ENCODE measurements at places on chromosomes 1 and 21.

DNA sequence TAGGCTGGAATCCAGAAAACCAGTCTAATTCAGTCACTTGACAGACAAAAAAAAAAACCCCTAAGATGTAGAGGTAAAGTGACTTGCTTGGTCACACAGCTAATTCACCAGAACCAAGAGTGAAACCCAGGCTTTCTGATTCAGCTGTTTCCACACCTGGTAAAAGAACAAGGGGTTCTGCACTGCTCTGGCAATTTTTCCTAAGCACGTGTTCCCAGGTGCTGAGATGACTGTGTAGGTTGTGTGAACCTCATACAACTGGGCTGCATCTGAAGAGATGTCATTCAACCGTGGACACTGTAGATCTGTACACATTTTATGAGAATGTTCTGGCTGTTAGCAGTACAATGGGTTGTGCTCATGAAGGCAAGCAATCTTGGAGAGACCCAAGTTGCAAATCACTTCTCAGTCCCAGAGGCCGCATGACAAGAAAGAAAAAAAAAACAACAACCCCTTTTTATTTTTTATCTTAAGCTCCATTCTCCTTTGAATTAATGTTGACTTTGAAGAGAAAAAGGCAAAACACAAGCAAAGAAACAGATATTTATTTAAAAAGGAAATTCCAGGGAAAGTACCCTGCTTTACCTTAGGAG, 95.4 kb downstream of the INTS7 start:
- DNase-seq = no peak

- DNase-seq = peak; percentile 98
Observed at GRCh38 chr1:153958111-153958960, at the start of gene CRTC2. CRTC2 (minus strand) TSS chr1:153958612; CDS start chr1:153958497, 115 bp downstream.

GRCh38 chr1:74812180-74812541, 79.2 kb downstream of the TYW3 start:
- no peak for DNase-seq

- DNase-seq = peak; percentile 30
Observed at GRCh38 chr1:59072583-59072947, 224.3 kb upstream of the FGGY start.

- no peak for DNase-seq
Observed at GRCh38 chr1:25711555-25712298, 88.3 kb upstream of the SELENON start.

DNA sequence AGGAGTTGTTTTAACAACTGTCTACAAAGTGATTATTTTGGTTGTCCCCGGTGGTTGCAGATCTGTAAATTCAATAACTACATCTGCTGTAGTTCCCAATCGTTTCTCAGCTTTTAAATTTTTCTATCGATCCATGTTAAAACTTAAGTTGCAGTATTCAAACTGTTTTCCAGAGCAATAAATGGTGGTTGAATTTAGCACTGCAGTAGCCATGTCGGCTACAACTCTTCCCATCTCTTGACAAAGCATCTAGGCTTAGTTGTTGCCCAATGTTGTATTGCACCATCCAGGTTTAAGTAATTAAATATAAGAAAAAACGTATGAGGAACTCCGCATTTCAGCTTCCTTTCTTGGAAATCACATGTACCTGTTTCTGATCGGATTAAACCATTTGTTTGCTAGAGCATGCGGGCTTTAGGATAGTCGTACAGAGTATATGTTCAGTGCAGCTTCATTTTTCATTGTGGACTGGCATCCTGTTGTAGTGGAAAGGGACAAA, 996 bp downstream of the CNIH4 start:
- DNase-seq = no peak

DNA sequence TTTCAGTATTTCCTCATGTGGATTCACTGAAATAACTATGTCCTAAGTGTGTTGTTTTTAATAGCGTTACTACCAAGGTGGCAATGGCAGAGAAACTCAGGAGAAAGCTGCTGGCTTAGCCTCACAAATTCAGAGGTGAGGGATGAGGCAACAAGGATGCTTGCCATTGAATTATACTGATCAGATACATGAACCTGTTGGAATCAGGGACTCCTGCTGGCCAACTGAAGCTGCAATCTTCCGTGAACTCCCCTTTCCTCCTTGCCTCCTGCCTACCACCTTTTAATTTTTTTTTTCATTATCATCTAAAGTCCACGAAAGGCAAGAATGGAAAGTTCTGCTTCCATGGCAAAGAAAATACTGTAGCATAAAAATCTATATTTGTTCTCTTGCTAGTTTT, 254.7 kb downstream of the NFIA start:
- no peak for DNase-seq

DNA sequence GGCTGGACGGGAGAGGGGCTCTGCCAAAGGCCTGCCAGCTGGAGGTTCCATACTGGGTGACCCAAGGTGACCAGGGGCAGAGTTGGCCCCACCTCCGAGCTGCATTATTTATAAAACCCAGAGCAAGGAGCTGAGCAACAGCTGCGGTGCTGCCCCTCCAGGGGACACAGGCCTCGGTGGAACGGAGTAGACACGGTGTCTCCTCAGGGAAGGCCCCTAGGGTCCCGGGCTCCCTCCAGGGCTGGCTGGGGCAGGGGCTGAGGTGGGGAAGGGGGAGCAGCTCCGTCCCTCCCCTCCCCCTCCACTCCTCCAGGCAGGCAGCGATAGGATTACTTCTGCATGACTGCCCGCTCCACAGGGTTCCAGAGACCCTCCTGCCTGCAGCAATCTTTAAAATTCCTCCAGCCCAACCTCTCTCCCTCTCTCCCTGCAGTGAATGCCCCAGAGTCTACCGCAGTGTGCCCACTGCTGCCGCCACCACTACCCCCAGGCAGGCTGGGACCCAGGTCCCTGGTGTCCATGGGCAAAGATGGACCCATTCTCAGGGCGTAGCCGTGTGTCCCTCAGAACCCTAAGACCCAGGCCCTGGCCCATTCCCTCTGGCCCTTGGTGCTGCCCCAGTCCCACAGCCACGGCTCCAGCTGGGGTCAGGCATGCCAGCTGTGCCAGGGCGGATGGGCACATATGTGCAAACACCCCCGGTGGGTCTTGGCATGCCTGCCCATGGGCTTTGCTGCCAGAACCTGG, 10.8 kb downstream of the AHDC1 start:
- no peak for DNase-seq

DNA sequence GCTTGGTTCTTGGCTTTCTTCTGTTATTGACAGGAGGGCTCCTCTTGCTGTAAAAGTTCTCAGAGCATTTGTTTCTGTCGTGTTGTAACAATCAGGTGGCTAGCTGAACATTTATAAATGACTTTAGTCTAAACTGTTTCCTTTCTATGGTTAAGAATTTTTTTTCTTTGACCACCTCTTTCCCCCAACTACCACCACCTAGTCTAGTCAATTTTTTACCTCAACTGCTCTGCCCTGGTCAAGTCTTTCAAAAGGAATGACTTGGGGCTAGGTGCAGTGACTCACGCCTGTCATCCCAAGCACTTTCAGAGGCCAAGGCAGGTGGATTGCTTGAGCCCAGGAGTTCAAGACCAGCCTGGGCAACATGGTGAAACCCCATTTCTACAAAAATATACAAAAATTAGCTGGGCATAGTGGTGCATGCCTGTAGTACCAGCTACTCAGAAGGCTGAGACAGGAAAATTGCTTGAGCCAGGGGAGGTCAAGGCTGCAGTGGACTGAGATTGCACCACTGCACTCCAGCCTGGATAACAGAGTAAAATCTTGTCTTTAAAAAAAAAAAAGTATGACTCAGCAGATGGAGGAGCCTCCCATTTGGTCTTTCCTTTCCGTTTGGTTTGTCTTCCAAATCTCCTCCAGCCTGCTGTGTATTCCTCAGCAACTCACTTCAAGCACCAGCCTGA, 40.7 kb downstream of the MAP3K21 start:
- no peak for DNase-seq

DNA sequence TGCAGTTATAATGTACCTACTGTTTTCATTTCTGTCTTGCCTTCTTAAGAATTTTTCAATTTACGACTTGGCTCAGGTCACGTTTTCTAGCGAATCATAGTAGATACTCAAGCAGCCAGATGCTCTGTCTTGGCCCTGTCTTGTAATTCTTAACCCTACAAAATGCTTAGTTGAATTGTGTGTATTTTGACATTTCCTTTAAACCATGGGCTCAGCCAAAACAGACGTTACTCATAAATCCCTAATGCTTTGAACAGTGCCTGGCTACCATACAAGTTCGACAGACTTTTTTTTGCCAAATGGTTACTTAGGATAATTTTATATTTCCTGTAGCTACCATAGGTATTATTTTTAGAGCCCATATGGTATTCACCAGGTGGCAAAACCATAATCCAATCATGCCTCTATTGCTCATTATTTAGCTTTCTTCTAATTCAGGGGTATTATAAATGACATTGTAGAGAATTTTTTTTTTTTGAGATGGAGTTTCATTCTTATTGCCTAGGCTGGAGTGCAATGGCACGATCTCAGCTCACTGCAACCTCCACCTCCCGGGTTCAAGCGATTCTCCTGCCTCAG, 54.3 kb downstream of the KCNK1 start:
- peak; percentile 34 for DNase-seq

GRCh38 chr1:43812579-43812978, 105.2 kb downstream of the ST3GAL3 start:
- DNase-seq = no peak

DNA sequence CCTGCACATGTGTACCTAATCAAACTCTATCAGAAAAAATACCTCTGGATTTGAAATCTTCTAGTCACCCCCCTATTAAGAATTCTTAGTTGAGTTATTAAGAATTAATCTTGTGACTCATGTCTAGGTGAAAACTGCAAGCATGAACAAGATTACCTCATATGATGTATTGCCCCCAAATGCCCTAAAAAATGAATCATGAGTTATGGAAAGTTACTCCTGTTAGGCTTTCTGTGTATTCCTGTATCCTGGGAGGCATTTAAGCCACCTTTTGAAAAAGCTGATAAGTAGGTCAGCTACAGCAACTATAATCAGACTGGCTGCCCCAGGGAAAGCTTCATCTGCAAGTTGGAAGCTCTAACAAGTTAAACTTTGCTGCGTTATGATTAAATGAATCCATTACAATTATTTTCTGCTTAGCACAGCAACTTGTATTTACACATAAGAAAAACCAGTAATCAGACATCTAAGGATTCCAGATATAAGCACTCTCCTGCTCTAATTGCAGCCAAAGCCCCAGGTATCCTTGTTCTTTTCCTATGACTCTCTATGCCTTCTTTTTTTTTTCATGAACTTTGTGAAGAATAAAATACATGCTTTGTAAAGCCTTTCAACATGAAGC, 147.7 kb downstream of the NTPCR start:
- DNase-seq = no peak

DNA sequence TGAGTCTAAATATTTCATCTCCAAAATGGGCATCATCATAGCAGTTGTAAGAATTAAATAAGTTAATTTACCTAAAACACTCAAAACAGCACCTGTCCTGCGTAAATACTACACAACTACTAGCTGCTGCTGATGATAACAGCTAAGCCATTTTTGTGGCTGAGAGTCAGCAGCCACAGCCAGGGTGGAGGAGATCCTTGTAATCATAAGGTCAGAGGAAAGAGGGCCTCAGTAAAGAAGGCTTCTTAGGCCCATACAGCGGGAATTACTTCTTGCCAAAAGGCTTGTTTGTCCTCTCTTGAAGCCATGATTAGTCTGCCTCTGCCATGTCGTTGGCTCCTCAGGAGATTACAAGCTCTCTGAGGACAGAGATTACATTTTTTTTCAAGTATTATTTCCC, 245.0 kb downstream of the FGGY start:
- DNase-seq = no peak

DNA sequence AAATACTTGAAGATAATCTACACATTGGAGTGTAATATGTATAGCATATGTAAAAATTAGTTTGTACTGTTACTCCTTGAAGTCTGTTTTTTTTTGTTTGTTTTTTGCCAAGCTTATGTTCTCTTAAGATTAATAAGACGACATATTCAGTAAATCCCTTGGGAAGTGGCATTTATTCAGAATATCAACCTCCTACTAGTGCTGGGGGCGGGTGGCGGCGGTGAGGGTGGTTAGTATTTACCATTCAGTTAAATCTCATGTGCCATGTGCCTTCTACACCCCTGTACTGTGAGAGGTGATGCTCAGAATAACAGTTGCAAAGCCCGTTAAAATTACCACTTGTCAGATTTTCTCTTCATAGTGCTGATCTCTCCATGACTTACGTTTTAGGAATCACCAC, 3.0 kb downstream of the BACH1 start:
- DNase-seq = no peak

GRCh38 chr1:74193908-74194307, 4.1 kb downstream of the LRRIQ3 start:
- no peak for DNase-seq

DNA sequence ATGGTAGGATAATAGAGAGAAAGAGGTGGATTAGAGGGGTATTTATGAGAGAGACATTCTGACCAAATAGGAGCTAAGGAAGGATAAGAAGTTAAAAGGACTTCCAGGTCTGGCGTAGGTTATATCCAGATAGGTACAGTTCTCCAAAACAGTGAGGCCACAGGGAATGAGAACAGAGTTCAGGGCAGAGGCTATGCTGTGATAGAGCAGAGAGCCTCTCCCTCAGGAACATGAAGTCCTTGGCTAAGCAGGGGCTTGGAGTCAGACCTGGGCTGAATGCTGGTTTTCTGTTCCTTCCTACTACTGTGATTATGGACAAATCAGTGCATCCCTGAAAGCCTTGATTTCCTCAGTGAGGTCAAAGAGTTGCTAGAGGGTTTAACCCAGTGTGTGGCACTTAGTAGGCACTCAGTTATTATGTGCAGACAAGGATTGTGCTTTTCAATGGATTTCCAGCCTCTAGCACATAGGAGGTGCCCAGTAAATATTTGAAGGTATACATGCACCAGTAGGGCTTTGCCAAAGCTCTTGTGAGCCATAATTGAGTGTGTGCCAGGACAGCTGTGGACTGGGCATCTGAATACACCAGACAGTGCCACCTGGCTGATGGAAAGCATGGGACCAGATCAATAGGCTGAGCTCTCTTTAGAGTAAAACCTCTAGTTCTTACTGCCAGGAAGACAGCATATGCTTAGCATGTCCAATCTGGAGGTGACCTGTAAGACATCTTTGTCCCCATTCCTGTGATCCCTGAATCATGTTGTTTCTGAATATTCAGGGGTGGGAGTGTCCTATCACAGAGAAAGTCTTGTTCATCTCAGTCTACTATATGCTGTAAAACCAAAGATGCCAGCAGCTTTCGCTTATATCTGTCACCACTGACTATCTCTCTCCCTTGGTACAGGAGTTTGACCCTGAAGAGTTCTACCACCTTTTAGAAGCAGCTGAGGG, 111.1 kb downstream of the PIK3R3 start:
- DNase-seq = no peak

GRCh38 chr1:86296305-86297205, 99.6 kb downstream of the ODF2L start:
- no peak for DNase-seq

GRCh38 chr1:169250795-169251194, 116.8 kb downstream of the NME7 start:
- no peak for DNase-seq

DNA sequence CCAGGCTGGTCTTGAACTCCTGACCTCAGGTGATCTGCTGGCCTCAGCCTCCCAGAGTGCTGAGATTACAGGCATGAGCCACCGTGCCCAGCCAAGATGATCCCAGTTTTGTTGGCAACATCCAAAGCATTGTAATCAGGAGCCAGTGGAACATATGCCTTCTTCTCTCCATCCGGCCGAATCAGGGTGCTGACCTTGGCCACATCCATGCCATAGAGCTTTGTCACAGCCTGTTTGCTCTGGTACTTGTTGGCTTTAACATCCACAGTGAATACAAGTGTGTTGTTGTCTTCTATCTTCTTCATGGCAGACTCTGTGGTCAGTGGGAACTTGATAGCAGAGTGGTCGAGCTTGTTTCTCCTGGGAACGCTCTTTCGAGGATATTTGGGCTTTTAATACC, 17.1 kb downstream of the TNFRSF8 start:
- DNase-seq = no peak

GRCh38 chr1:206080026-206080820, 27.2 kb downstream of the RHEX start:
- DNase-seq = no peak

- no peak for DNase-seq
Observed at GRCh38 chr1:234826352-234826751, 216.4 kb upstream of the IRF2BP2 start.
